NCI-H2029 (cell line): ENCODE measurements at places on chromosomes 1 and 21.

DNA sequence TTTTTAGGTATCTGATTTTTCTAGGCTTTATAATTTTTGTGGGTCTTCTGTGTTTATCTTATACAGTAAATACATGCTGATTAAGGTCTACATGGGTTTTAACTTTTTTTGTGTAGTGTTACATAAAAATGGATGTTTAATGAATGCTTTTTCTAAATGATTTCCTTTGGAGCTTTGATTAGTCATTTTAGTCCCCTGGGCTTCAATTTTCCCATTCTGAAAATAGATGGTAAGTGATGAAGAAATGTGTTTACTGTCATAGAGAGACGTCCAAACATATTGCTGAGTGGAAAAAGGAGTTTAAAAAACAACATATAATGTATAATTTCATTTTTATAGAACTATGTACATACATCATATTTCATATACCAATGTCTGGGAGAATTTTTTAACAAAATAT is 140.9 kb upstream of the HMCN1 start:
- no peak for DNase-seq

DNA sequence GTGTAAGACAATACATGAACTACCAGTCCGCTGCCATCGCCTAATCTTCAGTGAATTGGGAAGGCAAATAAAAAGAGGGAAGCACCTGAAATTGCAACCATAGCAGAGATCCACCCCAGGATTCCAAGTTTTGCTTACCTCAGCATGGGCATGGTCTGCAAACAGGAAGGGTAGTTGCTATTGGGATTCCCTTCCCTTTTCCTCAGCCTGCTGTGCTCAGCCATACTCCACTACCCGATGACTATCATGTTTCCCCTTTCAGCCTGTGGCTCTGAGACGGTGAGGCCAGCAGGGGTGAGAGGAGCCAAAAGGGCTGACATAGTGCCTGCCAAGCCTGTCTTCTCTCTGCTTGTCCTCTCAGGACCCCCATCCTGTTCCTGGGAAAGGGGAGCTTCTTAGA is 64.2 kb downstream of the GPR137B start:
- DNase-seq: no peak

GRCh38 chr1:93694039-93694438 is 12.4 kb upstream of the BCAR3 start:
- DNase-seq: no peak

DNA sequence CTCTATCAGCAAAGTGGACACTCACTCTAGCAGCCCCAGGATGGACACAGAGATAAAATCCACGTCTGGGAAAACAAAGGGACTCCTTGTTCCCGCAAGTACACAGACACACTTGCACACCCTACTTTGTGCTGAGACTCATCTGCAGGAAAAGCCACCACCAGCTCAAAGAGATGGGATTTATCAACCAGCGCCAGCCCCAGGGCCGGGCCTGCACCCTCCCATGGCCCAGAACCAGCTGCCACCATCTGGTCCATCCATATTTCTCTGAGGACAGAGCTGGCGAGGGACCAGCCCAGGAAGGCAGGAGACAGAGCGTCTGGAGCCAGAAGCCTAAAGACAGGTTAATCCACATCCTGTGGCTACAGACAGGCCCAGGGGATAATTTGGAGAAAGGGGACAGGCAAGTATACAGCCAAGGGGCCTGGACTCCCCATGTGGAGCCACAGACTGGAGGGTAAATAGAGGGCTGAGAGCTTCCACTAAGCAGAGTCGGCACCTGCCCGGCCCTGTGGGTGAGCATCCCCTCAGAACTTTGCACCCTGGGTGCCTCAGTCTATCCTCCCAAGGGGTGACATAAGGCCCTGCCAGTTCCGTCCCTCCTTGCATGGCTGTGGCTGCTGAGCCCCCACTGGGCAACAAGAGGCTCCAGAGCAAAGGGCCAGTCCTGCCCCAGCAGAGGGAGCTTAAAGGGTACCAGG is 233.9 kb downstream of the PTPRU start:
- DNase-seq: peak; percentile 19

DNA sequence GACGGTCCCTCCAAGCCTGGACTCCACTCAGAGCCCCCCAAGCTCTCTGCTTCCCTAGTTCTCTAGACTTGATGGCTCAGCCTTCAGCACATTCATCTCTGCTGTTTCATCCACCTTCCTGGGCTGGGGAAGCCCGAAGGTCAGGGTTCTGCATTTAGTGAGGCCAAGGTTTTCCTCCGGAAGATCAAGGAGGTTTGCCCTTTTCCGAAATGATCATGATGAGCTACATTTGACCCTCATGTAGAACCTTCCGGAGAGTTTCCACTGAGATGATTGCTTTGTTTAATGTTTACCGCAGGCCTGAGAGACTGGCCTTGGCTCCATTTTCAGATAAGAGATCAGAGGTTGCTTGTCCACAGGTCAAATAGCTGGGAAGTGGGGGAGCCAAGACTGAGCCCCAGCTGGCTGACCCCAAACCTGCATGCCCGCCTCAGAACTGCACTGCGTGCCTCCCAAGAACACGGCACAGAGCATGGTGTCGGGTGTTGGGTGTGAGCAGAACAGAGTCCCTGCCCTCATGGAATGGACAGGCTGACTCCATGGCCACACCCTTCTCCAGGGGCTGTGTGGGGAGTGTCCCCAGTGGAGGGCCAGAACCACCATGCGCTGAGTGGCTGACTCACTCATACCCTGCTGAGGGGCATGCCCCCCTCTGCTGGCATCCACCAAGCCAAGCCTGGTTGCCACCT is 200.8 kb upstream of the TMEM51 start:
- no peak for DNase-seq

GRCh38 chr1:165759095-165759494 is 9.6 kb downstream of the TMCO1 start:
- no peak for DNase-seq

GRCh38 chr1:22662318-22662717 is 9.3 kb downstream of the C1QB start:
- DNase-seq: no peak
